ENCODE measurements at places on chromosomes 2 and 18.

GRCh38 chr2:203341741-203342310, 13.6 kb downstream of the ABI2 start:
- peaks cover 13% of the 10 kb centered on the region for H3K4me1 ChIP-seq
- no peak overlapping the region for H3K4me3 ChIP-seq
- H3K27me3 ChIP-seq = no peaks in the 10 kb centered on the region

DNA sequence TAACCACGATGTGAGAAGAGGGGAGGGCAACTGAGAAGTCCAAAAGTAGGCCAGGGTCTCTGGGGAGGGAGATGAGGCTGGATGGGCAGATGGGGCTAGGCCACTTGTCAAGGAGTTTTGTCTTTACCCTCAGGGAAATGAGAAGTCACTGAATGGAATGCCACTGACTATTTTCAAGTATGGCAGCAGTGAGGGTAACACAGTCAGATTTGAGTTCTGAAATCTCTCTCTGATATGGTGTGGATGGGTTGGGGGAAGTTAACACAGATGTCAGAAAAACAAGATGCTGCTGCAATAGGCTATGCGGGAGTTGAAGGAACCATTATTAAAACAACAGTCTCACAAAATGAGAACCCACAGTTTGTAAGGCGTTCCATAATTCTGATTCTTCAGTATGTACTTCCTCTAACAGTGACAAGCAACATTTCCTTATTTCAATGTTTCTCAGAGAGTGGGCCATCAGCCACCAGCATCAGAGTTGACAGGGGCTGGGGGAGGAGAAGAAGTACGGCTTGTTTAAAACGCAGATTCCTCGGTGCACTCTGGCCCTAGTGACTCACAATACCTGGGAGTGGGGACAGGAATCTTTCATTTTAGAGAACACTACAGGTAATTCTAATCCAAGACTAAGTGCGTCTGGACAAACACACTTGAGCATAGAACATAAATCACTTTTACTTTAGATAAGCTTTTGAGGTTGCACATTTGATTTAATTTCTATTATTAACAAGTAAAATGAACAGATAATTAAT, 301.5 kb upstream of the LYPD1 start:
- no peak overlapping the region for H3K4me3 ChIP-seq
- no peak for DNase-seq
- no peaks in the 10 kb centered on the region for H3K27me3 ChIP-seq

- H3K36me3 ChIP-seq = no peaks in the 10 kb centered on the region
- no peak overlapping the region for H3K4me3 ChIP-seq
Measured at GRCh38 chr2:27741673-27742072, 29.8 kb upstream of the MRPL33 start.

DNA sequence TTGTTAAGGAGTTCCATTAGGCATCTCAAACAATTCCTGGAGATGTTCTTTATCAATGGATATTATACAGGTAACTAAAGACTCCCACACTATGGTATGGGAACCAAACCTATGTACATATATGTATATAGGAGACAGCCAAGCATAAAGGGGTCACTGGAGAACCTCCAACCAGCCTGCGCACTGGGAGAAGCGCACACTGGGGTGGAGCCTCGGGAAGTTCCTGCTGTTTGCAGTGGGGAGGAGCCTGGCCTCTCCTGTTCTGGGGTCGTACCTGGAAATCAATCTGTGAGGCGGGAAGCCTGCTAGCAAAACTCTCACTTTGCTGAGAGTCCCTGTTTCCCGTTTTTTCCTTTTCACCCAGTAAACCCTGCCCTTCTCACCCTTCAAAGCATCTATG, 83.1 kb upstream of the CREB1 start:
- H3K27me3 ChIP-seq = no peaks in the 10 kb centered on the region
- H3K4me1 ChIP-seq = no peaks in the 10 kb centered on the region
- no peak overlapping the region for H3K4me3 ChIP-seq
- no peak overlapping the region for H3K27ac ChIP-seq
- H3K36me3 ChIP-seq = no peaks in the 10 kb centered on the region

DNA sequence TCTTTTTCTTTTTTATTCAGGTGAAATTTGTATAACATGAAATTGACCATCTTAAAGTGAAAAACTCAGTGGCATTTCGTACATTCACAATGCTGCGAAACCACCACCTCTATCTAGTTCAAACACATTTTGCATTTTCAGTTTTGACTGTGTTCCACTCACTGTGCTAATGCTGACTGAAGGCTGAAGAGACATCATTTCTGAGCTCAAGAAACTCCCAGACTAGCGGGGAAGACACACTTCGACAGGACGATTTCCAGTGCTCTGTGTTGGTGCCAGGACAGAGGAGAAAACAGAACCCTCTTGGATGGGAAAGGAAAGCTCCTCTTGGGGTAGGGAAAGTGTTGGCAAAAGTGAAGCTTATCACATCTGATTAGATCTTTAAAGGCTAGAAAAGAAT, 44.2 kb upstream of the CBLN2 start:
- no peaks in the 10 kb centered on the region for H3K27me3 ChIP-seq
- H3K4me1 ChIP-seq = no peaks in the 10 kb centered on the region
- no peaks in the 10 kb centered on the region for H3K36me3 ChIP-seq
- H3K27ac ChIP-seq = no peak overlapping the region
- DNase-seq = no peak
